ENCODE measurements at places on chromosomes 16 and 17.

- no peak for DNase-seq
Measured at GRCh38 chr17:57849163-57849873, 526 bp downstream of the MRPS23 start.

- DNase-seq, result no peak
Measured at GRCh38 chr17:61474235-61474927, 22.2 kb downstream of the TBX4 start.

DNA sequence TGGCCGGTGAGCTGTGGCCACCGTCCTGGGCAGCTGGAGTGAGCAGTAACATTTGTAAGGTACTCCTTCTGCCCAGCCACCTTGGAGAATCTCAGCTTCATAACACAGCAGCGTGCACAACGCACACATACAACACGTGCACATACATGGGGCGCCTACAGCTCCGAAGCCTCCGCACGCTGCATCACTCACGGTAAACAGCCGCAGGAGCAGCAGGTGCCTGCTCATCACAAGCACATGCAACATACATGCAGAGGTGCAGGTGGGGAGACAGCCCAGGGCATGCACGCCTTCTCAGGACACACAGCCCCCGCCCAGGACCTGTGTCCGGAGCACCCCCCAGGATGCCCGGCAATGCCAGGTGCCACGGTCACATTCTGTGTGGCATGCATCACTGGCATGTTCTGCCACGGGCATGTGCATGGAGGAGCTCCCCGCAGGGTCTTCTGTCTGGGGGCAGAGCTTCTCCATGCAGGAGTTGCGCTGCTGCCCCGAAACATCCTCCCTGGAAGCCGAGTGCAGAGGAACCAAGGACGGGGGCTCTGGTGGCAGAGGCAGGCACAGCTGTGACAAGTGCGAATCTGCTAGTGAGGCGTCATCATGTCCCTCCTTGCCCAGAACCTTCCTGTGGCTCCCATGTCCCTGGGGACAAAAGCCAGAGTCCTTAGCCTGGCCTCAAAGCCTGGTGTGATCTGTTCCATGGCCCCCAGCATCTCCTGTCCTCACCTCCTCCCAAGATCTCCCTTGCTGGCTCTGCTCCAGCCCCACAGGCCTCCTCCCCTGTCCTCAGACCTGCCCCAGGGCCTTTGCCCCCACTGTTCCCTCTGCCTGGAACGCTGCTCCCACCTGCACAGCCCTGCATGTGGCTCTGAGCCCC lies 184.0 kb upstream of the GSE1 start:
- DNase-seq, result no peak

DNA sequence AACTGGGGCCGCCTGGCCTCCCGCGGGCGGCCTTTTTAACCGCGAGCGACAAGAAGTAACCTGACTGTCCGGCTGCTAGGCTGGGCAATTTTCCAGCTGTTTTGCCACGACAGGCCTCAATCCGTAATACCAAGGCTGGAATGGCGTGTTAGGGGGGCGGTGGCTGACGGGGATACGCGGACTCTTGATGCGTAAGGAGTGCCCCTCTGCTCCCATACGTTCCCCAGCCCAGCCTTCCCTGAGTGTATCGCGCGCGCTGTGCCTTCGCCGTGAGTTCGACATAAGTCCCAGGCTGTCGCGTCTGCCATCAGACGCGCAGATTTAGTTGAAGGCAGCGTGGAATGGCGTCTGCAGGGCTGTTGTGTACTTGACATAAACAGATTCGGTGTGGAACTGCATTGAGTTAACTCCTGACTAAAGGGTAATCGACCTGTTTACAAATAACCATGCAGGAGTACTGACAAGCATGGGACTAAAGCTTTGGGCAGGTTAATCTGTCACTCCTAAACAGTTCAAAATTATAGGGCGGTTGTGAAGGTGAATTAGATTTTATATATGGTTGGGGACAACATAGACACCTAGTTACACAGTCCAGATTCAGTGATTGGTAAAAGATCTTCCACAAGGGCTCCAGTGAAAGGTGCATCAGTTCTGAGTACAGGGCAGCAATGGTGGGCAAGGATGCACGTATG lies 16.6 kb upstream of the ERN1 start:
- no peak for DNase-seq

DNA sequence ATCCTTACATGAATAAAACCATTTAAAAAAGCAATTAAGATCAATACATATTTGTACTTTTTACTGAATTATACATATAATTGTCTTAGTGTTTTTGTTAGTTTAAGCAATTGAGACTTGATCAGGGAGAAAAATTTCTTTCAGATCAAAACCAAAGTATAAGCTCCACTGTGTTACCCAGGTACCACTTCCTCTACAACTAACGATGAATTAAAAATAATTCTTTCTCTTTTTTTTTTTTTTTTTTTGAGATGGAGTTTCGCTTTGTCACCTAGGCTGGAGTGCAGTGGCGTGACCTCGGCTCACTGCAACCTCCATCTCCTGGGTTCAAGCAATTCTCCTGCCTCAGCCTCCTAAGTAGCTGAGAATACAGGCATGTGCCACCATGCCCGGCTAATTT lies 6.8 kb downstream of the FBXO47 start:
- no peak for DNase-seq

DNA sequence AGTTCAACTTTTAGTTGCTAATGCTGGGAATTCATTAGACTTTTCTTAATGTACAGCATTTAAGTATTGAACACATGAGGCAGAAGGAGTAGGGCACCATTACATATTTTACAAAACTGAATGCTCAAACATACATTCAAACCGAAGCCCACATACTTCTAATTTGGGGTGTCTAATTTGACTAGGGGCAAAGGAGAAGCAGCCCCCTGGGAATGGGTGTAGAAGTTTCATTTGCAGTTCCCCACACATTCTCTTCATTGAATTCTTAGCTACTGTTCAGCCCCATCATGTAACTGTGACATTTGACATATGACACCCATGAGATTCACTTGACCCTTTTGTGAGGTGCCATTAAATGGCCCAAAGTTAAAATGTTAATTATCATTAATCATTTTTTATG lies 16.4 kb downstream of the IRX6 start:
- no peak for DNase-seq

DNA sequence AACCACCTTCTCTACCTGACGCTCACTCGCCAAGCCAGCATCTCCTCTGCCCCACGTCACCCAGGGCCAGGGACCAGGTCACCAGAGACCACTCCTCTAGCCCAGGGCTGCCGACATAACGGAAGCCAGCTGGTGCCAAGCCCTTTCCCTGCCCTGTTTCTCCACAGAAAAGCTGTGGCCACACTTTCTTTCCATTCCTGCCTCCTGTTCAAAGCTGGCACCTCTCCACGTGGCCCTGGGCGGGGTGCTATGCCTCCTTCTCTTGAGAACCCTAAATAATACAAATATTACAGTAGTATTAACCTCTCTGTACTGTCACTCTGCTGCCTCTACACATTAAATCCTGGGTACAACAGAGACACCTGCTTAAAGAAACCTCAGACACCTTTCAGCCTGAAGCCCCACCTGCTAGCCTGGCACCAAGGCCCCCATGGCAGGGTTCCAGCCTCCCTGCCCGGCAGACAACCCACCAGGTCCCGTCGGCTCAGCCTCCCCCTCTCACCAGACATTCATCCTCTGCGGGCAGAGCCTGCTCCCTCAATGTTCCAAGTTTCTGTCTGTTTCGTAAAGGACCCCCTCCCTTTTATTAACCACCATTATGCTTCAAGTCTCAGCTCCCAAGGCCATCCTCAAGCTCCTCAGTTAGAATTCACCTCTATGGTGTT lies 62.3 kb downstream of the TIMM22 start:
- no peak for DNase-seq

GRCh38 chr17:2177235-2177811 lies 122.4 kb downstream of the HIC1 start:
- no peak for DNase-seq

DNA sequence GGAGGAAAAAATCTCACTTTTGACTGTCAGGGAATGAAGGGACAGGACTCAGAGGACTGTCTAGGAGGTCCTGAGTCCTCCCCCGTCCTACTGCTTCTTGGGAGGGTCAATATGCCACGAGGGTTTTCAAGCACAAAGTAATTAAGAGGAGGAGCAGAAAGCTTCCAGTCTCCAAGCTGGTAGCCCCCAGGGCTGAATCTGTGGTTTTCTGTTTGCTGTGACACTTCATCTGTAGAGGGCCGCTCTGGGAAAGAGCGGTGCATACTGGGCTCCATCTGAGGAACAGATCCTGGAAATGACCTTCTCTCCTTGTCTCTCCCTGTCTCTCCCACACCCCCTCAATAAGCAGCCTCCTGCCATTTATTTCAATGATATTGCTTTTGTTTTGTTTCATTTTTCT lies 180.1 kb upstream of the SDK2 start:
- peak; percentile 29 for DNase-seq

- no peak for DNase-seq
Measured at GRCh38 chr16:74275711-74276110, 20.9 kb upstream of the PSMD7 start.

GRCh38 chr17:57636274-57636673 lies 108.8 kb downstream of the CCDC182 start:
- DNase-seq, result no peak

DNA sequence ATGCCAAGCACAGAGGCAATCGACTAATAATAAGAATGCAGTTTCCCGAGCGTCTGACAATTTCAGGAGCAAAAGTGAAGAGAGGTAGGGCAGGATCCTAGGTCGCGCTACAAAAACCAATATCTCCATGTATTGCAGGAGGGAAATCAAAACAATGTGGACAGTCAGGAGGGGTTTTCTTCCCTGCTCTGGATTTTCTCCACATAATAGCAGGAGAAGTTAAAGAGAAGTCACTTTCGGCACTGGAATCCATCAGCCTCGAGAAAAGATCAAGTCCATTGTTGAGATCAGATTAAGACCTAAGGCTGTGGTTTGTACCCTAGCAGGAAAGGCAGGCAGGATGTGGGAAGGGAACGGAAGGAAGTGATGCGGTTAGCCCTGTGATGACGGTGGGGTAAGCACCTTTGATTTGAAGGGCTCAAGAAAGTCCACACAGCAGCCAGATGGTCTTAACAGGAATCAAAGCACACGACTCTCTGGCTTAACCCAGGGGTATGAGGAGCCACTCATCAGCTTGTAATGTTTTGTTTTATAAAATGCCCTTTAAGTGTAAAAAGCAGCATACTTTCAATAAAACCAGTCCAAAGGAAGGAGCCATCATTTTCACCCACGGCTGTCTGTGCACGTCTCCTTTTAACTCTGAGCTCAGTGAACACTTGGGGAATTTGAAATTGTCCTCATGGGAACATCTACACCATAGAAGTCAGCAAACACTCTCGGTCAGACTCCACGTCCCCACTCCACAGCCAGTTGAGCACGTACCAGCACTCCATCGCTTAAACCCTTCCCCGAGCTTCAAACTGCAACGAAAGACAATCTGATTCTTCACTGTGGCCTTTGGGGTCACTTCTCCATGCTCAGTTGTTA lies 15.8 kb upstream of the AKTIP start:
- DNase-seq, result no peak

DNA sequence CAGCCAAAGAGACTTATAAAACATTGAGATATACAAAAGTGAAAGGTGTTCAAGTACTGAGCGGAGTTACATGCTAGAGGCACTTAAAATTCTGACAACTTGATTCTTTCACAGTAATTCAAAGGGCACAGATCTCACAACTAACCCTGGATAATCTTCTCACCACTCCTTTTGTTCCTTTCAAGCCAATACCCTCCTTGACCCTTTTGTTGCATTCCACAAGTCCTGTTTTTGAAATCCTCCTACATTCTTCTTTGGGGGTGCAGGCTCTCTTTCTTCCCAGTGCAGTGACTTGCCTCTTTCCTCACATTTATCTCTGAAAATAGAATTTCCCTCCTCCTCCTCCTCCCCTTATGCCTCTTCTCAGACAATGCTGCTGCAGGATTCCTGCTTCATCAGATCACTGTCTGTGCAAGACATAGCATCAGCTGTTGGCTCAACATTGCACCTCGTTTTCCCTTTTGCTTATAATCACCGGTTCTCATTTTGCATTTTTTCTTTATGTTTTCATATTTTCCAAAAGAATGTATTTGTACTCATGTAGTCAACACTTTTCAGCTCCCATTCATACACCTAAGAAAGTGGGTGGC lies 199.3 kb downstream of the CDH8 start:
- no peak for DNase-seq

GRCh38 chr16:83138976-83139690 lies 512.4 kb downstream of the CDH13 start:
- no peak for DNase-seq

DNA sequence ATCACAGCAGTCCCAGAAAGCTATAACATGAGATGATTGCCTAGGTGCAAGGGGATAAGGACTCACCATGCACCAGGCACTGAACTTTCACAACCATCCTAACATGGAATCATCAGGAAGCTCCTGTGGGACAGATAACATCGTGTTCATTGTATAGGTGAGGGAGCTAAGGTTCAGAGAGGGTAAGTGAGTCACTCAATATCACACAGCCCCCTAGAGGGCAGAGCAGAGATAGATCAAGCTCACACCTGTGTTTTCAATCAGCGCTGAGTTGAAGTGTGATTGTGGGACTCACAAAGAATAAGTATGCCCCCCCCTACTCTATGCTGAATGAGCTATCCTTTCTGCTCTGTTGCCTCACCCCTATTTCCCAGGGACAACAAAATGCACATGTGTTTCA lies 377.7 kb upstream of the ERCC4 start:
- DNase-seq, result no peak

- no peak for DNase-seq
Measured at GRCh38 chr16:31181102-31181830, 1.3 kb downstream of the FUS start.

GRCh38 chr17:76905836-76906235 lies 37.6 kb downstream of the MGAT5B start:
- no peak for DNase-seq

- DNase-seq, result no peak
Measured at GRCh38 chr16:17743578-17743977, 272.8 kb upstream of the XYLT1 start.

DNA sequence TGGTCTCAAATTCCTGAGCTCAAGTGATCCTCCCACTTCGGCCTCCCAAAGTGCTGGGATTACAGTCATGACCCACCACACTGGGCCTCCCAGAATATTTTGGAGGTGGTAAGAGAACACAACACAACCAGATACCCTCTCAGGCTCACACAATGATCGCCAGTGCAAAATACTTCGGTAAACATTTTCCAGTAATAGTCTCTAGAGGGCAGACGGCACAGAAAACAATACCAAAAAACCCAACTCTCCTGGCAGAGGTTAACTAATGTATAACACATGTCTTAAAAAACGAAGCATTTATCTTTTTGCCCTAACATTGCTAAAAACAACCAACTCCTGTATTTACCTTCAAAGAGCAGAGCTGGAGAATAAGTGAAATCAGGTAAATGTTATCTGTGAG lies 10.5 kb downstream of the NUFIP2 start:
- no peak for DNase-seq

DNA sequence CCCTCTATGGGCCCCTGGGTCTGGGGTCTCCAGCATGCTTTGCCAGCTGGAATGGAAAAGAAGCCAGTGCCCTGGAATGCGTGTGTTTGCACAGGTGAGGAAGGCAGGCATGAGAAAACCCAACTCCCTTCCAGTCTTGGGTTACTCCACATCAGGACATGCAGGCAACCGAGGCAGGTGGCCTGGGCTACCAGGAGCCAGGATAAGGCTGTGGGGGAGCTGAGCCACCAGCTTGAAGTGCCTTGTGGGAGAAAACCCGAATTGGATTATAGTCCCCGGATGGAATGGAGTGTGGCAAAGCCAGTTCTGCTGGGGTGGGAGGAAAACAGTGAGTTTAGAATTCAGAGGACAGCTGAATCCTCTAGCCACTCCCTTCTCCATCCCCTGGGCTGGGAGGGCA lies 7.2 kb downstream of the SRCIN1 start:
- DNase-seq, result peak; percentile 38
